Temporal lobe (tissue), 4 donors: ENCODE measurements at places on chromosomes 1 and 21. TPM values are rescaled to one million over a fixed set of nuclear protein-coding genes. Genes with fewer than 3 reads are reported as not detected.

The LORICRIN gene
- 0.25 TPM for total RNA-seq

The SYCP1 gene
- not detected for total RNA-seq

The RNU1-3 gene
- total RNA-seq: 73,230 TPM

The MXRA8 gene
- 11.3 TPM for total RNA-seq

The OVAAL gene
- total RNA-seq: not detected

The SIPA1L2 gene
- total RNA-seq: 26.8 TPM

The IL19 gene
- not detected for total RNA-seq

The VSIG8 gene
- not detected for total RNA-seq

The TIE1 gene
- total RNA-seq: 9.6 TPM

The VANGL2 gene
- 19.4 TPM for total RNA-seq

The PLA2G2C gene
- total RNA-seq: not detected

The MYBPH gene
- not detected for total RNA-seq

The ADCY10 gene
- total RNA-seq: 0.25 TPM

The CLEC20A gene
- total RNA-seq: not detected

The CFAP126 gene
- 0.49 TPM for total RNA-seq

The NPL gene
- 3.7 TPM for total RNA-seq

The HORMAD1 gene
- 0.49 TPM for total RNA-seq

The KRTAP12-2 gene
- total RNA-seq: not detected

The LRRIQ3 gene
- 0.49 TPM for total RNA-seq

The C8B gene
- not detected for total RNA-seq

The TMPRSS15 gene
- total RNA-seq: under 0.01 TPM

The VHLL gene
- total RNA-seq: 0.25 TPM

The MTF2 gene
- total RNA-seq: 46.0 TPM

The SPRR2G gene
- not detected for total RNA-seq

The PSMG1 gene
- total RNA-seq: 10.8 TPM

The PLPPR5 gene
- total RNA-seq: 56.8 TPM

The RAB42 gene
- total RNA-seq: 3.2 TPM

The ANKRD45 gene
- total RNA-seq: 19.4 TPM

The GUCA2A gene
- not detected for total RNA-seq

The TRPM2 gene
- total RNA-seq: 2.0 TPM

The SPTA1 gene
- 1.2 TPM for total RNA-seq

The SLC45A1 gene
- total RNA-seq: 5.9 TPM

The RBP7 gene
- total RNA-seq: not detected

The MRPL24 gene
- 11.6 TPM for total RNA-seq

The HOOK1 gene
- total RNA-seq: 11.3 TPM

The CRYAA gene
- total RNA-seq: not detected

The ZNF683 gene
- total RNA-seq: not detected

The LCE3A gene
- total RNA-seq: not detected

The S100A7A gene
- not detected for total RNA-seq

The GPR89B gene
- total RNA-seq: 22.6 TPM

The ILDR2 gene
- 20.9 TPM for total RNA-seq

The LRRC71 gene
- 0.25 TPM for total RNA-seq

The AIRE gene
- total RNA-seq: under 0.01 TPM
